Ureter (tissue), 1 donor: ENCODE measurements at places on chromosomes 11 and 22. TPM values are rescaled to one million over a fixed set of nuclear protein-coding genes. Genes with fewer than 3 reads are reported as not detected.

Gene LDHAL6A
- total RNA-seq: not detected

Gene CNGA4
- 0.26 TPM for total RNA-seq

Gene LRRN4CL
- total RNA-seq: 5.0 TPM

Gene POTEH
- not detected for total RNA-seq

Gene OR8I2
- total RNA-seq: not detected

- no peak for DNase-seq
Measured at GRCh38 chr11:106076171-106076918, 802 bp downstream of the KBTBD3 start.

- no peak for DNase-seq
Measured at GRCh38 chr11:16603245-16603644, 135.2 kb upstream of the C11orf58 start.

GRCh38 chr11:6237761-6238302 is 1.1 kb upstream of the CNGA4 start:
- no peak for DNase-seq

GRCh38 chr11:8603696-8604077 is 9.7 kb upstream of the STK33 start:
- no peak for DNase-seq

DNA sequence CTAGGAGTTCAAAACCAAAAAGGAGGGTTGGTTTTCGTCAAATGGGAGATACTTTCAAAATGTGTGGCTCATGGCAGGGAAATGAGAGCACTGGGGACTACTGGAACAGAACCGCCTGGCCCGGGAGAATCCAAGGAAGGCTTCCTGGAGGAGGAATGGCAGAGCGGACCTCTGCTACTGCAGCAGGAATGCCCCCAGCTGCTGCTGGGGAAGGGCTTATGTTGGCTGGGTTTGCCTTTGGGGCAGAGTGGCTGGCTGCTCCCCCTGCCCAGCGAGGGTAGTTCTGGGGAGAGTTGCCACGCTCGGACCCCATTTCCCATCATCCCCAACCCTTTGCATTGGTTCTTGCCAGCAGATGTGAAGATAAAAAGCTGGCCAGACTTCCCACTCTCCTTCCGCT is 10.6 kb upstream of the APOBEC3A start:
- no peak for DNase-seq
